ENCODE measurements at places on chromosomes 7 and 10. TPM values are rescaled to one million over a fixed set of nuclear protein-coding genes. Genes with fewer than 3 reads are reported as not detected.

Gene DDC
- not detected for total RNA-seq

Gene FAM241B
- total RNA-seq, result 6.1 TPM

Gene PRSS37
- not detected for total RNA-seq

Gene NANOS1
- 3.5 TPM for total RNA-seq

Gene LIPF
- not detected for total RNA-seq

Gene SCIN
- total RNA-seq, result 9.8 TPM

Gene ZP3
- 1.7 TPM for total RNA-seq
